ENCODE measurements at places on chromosomes 12 and 14.
A peak's percentile ranks its signal among the peaks of the same experiment; 100 is the strongest.

DNA sequence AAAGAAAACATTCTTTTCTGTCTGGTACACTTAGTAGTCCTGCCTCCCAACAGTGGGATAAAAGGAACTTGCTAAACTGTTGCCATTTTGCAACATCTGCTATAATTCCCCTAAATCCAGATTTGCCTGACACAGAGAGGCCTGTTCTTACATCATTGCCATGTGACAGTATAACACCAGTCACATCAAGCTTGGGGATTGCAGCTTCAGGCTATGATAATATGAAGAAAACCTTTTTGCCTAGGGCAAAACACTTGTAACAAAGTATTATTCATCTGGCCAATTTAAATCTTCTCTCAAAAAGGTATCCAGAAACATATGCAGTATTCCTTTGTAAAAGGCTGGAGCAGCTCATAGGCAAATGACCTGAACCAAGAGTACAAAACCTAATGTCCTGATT is 80.9 kb upstream of the OTX2 start:
- DNase-seq, result no peak

GRCh38 chr12:113582521-113583218 is 111.0 kb upstream of the LHX5 start:
- no peak for DNase-seq

DNA sequence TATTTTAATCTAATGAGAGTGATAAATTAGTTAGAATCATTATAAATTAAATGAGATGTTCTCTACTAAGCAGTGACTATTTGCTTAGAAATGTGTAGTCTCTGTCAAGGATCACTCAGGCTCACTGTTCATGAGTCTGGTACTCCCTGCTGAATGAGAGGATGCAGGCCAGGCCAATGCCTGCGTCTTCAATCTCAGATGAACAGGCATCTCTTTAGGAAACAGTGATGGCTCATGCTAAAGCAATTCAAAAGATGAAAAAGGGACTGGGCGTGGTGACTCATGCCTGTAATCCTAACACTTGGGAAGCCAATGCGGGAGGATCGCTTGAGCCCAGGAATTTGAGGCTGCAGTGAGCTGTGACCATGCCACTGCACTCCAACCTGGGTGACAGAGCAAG is 106.8 kb downstream of the ZFC3H1 start:
- DNase-seq, result peak; percentile 79

- no peak for DNase-seq
Measured at GRCh38 chr12:54147186-54147585, 41.6 kb downstream of the SMUG1 start.

- peak; percentile 23 for DNase-seq
Measured at GRCh38 chr12:66405395-66405794, 103.1 kb downstream of the HELB start.

DNA sequence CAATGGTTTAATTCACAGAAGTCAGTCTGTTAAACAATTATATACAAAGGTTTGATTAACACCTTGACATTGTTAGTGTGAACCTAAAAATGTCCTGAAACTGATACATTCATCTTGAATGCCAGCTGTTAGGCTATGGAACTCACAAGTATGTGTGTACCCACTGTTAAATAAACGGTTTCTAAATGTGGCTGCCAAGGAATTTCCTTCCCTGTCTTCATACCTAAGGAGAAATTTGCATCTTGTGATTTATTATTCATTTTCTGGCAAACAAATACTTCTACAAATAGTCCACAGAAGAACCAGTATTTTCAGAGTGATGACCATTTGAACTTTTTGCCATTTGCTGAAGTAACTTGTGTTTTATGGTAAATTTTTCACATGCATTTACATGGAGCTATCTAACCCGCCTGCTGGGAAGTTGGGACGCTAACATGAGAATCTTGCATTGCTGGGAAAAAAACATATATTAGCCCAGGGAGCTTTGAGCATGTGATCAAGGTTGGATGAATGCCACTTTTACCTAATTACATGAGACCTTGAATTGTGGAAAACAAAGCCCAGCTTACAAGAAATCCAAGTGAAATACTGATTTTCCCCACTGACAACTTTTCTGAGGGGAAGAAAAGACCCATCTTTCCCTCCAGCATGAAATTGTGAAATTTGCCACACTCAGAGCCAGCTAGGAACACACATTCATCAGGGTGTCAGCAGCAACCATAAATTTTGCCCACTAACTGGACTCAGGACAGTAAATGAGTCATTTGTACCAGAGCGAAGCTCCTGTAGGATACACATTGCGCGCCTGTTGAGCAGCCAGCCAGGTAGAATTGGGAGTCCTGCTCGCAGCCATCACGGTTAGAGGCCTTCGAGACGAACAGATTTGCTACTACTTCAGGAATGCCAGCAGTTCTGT is 118.0 kb downstream of the KICS2 start:
- no peak for DNase-seq

DNA sequence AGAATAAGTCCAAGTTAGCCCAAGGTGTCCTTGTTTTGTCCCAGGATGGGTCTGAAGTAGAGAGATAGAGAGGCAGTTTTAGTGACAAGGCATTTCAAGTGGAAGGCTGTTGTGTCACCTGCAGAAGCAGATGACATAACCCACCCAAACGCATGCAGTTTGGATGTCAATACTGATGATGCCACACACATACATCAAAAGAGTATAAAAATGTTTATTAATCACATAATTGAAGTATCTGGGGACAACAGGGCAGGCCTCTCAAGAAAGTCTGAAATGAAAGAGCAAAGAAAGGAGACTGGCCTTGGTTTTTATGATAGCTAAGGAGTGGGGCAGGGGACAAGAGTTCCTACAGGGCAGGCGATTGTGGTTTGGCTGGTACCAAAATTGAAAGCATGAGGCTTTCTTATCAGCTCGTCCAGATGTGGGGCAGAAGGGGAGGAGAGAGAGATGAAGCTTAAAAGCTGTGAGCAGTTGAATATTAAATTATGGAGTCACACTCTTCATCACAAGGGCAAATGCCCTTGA is 78.4 kb upstream of the TSPAN8 start:
- DNase-seq, result no peak

GRCh38 chr12:4169959-4170358 is 103.6 kb upstream of the CCND2 start:
- no peak for DNase-seq

DNA sequence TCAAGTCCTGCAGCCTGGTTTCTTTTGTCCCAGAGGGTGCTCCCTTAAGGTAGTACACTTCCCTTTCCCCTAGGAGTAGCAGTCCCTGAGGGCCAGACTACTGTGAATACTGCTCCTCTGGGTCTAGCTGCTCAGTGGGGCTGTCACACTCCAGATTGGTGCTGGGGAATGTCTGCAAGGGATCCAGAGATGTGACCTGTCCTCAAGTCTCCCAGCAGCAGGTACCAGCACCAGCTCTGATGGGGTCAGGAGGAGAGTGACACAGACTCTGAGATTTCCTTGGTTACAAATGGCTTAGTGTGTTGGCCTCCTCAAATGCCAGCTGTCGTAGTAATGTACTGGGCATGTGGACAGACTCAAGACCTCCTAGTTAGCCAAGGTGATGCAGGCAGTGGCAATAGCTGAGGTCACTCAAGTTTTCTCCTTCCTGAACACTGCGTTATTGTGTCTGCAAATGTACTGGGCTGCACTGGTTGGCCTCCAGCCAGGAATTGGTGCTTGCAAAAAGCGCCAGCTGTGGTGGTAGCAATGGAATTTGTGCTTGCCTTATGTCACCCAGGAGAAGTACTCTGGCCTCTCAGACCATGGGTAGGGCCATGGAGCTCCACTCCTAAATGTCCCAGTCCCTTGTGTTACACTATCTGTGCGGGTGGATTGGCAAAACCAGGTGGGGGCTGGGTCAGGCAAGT is 36.4 kb upstream of the AEBP2 start:
- no peak for DNase-seq

DNA sequence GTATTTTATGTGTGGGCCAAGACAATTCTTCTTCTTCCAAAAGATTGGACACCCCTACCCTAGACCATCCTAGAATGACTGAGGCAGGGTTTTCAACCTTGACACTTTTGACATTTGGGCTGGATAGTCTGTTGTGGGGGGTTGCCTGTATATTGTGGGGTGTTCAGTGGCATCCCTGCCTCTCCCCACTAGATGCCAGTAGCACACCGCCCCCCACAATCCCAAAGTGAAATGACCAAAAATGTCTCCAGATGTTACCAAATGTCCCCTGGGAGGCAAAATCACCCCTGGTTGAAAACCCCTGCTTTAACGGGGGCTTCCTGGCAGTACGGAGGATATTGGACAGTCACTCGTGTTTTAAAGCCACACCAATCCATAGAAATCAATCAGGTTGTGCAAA is 219.6 kb downstream of the PHETA1 start:
- no peak for DNase-seq

DNA sequence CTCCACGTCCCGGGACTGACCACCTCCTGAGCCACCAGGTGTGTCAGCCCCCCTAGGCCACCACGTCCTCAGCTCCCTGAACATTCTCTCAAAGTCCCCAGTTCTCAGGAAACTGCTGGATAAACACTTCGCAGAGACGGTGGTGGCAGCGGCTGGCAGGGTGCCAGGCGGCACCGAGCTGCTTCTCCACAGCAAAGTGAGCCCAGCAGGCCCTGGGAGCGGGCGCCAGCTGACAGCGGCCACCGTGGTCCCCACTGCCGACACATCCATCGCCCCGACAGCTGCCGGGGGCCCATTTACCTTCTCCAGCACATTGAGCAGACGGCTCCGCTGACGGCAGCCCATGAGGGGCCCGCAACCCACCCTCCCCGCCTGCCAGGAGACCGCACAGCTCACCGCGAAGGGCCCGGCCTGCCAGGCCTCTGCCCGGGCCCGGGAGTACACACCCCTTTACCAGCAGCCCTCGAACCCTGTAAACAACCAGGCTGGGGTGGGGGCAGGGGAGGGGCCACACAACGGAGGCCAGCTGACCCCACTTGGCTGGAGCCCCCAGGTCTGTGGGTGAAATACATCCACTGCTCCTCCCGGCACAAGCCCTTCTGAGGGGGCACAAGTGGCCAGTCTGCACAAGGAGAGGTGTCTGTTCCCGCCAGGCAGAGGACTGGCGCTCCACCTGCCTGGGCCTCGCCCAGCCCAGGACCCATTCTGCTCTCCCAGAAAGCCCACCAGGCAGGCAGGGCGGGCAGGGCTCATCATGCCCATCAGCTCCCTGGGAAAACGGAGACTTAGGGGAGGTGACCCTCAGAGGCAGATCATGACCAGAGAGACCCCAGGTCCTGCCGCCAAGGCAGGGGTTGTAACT is 10.5 kb downstream of the AKT1 start:
- no peak for DNase-seq

DNA sequence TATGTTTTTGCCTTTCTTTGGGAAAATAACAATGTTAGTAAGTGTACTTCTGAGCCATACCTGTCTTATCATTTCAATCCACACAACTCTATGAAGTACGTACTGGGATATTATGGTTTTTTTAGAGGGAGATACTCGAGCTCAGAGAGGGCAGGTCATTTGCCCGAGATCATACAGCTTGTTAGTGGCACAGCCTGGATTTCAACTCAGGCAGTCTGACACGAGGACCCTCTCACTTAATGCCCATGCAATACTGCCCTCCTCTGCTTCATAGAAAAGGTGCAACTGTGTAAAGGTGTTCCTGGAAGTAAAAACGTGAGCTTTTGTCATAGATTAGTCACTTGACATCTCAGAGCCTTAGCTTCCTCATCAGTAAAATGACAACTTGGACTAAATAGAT is 128.0 kb downstream of the NDUFA12 start:
- no peak for DNase-seq

DNA sequence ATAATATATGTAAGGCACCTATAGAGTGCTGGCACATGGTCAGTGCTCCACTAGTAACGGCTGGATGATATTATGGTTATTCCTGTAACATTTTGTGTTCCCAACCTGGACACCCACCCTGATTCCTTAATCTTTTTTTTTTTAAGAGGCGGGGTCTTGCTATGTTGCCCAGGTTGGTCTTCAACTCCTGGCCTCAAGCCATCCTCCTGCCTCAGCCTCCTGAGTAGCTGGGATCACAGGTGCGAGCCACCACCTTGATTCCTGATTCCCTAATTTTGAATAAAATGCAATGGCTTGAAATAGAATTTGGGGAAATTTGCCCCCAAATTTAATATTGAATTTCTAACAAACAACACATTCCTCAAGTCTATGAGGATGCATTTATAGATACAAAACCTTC is 7.4 kb downstream of the C14orf93 start:
- DNase-seq, result no peak

- DNase-seq, result peak; percentile 45
Measured at GRCh38 chr12:42809226-42809625, 219.7 kb upstream of the PRICKLE1 start.

- DNase-seq, result no peak
Measured at GRCh38 chr14:23562822-23563472, 4.6 kb downstream of the AP1G2 start.

- DNase-seq, result no peak
Measured at GRCh38 chr12:3352230-3352629, 138.8 kb upstream of the PRMT8 start.

DNA sequence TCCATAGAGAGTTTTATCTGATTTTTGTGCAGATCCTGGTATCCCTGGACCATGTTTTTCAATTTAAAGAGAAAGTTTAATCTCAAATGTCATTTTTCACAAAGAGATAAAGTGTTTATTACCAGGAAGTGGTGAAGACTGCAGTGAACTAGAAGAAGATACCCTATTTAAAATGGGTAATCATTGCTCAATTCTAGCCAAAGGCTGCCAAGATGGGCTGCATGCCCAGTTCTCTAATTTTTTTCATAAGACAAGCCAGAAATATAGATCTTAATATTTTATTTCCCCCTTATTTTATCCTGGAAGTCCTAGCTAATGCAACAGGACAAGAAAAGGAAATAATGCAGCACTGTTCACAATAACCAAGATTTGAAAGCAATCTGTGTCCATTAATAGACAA is 343.5 kb downstream of the PCNX1 start:
- no peak for DNase-seq

GRCh38 chr12:132437252-132437932 is 52.6 kb upstream of the FBRSL1 start:
- DNase-seq, result no peak

GRCh38 chr12:8584004-8584403 is 28.7 kb downstream of the AICDA start:
- DNase-seq, result no peak

DNA sequence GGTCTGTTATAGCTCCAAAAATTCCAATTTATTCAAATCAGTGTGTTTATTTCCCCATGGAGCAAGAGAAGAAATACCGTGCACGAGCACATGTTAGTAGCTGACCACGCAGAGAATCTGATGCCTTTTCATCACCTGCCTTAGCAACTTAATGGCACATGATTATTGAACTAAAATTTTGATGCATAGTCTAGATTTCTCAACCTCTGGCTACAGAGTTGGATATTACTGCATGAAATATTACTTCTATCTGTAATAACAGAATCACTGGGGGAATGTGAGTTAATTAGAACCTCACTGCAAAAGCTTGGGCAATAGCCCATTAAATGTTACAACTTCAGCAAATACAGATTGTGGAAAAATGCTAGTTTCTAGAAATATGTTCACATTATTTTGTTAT is 335.8 kb downstream of the FLRT2 start:
- DNase-seq, result peak; percentile 55
